Activated effector memory CD4-positive, alpha-beta T cell treated with anti-CD3 and anti-CD28 coated beads, Interleukin-2, amount 50 U/mL, for 16 hours (primary cell): ENCODE measurements at places on chromosomes 3 and 15.

DNA sequence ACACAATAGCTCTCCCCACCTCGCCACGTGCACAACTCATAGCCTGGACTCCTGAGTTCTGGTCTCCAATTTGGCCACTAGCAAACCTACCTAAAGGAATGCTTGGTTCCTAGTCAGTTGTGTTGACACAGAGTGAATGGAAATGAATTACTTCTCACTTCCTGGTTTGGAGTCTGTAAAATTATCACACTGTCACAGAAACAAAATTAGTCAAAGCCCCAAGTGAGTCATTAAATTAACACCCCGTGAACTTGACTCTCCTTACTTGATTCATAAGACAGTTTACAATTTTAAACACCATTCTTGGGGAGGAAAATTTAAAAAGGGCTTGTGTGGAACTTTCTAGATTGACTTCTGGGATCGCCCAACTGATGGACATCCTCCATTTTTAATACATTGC is 276.2 kb upstream of the CTNNB1 start:
- DNase-seq = no peak

DNA sequence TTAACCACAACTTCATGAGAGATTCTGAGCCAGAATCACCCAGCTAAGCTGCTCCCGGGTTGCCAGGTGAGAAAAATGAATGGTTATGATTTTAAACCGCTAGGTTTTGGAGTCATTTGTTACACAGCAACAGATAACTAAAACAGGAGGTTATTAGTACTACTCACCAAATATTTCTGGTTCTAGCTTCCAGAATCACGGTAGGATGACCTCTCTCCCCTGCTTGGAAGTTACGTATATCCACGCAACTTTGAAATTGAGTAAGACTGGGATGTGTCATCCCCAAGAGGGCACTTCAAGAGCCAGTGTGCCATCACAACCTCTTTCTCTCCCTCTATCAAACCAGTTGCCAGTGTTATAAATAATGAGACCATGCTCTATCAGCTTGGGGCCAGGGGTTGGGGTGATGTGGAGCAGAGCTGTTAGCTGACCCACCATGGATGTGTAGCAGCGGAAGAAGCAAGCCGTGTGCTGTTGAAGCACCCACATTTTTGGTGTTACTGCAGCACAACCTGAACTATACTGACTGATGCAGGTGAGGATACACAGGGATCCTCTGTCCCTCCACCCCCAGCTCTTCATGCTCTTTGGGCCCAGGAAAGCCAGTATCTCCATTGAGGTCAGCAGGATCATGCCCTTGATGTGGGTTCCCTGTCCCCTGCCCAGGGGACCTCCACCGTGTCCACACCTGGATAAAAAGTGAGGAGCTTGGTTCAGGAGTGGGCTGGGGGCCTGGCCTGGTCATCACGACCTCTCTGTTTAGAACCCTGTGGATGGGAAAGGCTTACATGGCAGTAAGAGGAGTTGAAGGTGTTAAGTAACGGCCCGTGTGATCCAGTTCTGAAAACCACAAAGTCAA is 19.4 kb upstream of the ALDH1A3 start:
- DNase-seq = no peak

DNA sequence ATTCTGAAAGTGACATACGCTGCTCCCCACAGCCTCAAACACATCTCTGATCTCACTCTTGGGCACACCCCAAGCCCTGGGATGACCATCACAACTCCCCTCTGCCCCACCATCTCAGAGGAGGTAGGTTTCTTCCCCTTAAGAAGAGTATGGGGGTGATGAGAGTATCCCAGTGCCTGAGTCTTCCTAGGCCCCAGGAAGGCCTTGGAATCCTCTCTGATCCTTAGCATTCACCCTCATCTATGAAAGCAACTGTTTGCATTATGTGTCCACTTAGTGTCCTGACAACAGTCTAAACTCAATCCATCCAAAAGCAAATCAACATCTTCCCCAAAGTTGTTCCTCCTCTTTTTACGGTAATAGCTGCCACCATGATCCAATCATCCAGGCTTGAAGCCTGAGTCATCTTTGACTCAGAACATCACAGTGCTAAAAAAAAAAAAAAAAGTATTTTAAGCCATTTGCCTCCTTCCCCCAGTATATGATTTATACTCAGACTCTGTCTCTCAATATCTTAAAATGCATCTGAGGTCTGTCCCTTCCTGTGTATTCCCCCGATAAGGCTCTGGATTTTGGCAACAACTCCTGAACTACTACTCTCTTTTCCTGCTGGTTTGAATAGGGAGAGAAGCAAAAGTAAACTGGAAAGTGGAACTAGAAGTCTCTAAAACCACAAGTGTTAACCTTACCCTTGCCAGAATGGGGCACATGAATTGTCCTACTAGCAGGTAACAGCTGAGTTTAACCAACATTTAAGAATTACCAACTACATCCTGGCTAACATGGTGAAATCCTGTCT is 22.5 kb downstream of the POPDC2 start:
- DNase-seq = no peak

GRCh38 chr15:40796041-40796440 is 10.8 kb upstream of the ZFYVE19 start:
- no peak for DNase-seq

DNA sequence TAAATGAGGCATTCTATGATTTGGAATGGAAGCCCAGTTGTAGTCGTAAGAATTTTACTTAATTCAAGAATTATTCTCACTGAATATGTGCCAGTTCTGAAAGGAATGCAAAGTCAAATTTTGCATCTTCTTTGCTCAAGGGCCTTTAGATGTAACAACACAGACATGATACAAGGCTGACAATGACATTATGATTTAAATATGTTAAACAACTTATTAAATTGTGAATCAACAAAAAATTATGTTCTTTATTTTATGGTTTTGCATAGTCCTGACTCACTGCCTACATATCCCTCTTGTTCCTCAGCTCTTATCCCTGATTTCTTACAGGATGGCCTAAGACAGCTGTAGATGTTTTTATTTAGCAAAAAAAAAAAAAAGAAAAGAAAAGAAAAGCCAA is 170.9 kb upstream of the NR2E3 start:
- DNase-seq = no peak

- DNase-seq = no peak
These were observed 224.1 kb upstream of the TRIM42 start for GRCh38 chr3:140453750-140454149.

DNA sequence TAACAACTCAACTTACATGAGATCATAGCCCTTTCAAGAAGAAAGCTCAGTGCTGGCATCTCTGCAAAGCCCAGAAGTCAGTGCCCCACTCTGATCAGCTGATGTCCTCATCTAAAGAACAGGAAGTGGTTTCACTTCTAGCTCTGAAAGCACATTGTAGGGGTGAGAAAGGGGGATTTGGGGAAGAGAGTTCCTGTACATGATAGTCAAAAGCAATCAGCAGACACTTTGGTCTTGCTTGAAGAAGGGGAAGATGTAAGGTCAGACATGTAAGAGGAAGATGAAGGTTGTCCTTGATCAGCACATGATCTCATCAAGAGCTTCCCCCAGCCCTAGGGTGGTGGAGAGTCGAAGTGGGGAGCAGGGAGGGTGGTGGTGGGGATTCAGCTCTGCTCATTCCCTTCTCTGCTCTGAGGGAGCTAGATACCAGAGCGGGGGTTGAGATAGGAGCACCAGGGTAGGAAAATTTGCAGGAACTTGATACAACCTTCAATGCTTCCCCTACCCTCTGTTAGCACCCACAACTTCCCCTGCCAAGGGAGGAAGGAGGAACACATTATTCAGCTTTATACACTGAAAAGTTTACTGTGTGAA is 76.4 kb upstream of the ETV5 start:
- DNase-seq = no peak

DNA sequence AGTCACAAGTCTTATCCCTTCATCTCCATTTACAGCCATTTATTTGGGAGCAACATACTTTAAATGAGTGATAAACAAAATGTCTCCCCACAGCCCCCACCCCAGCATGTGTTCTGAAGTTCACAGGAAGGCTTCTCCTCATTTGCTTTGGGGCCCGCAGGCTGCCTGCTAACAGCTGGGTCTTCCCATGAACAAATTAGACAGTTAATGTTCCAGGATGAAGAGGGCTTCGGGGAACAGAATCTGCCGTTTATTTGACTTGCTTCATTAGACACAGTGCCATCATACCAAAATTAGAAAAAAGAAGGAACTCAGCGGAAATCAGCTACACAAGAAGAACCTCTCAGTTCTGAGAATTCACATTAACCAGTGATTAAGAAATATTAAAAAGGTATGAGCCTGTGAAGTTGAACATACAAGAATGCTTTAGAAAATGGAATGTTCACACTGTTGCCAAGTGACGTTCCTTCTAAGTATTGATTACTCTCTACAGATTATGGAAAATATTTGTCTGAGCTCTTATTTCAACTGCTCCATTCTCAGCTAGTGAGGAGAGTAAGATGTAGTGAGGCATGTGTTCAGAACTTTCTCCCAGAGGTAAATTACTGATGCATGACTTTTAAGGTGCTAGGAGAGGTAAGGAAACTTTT is 107.5 kb upstream of the THBS1 start:
- no peak for DNase-seq

- no peak for DNase-seq
These were observed 262.0 kb downstream of the SHOX2 start for GRCh38 chr3:157844216-157844615.

- no peak for DNase-seq
These were observed 255.8 kb downstream of the MEIS2 start for GRCh38 chr15:36844534-36844998.

DNA sequence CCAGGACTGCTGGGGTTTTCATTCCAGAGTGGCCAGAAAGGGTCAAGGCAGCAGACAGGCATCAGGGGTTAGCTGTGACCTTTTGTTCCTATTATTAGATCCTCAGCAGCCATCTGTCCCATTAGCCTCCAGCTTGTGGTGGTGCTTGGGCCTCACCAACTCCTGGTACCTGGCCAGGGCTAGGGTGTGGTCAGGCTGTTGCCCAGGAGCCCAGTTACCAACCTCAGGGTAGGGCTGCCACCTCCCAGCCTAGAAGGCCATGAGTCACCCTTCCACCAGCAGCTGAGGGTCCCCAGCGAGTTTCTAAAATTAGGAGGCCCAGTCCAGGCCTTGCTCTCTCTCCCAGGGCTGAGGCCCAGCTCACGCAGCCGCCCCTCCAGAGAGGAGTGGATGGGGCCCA is 12.2 kb downstream of the TMEM43 start:
- DNase-seq = peak; percentile 43

DNA sequence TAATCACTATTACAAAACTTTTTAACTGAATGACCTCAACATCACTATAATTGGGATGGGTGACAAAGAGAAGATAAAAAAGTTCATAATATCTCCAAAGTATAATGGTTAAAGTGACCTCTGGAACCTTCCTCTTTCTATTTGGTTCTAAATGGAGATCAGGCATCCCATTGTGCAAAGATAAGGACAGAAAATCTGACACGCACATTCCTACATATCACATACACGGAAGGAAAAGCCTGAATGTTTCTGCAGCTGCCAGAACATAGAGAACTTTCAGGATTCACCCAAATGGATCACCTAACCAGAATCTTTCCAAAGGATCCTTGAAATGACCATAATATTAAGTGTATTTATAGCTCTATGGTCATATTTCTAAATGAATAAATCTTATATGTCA is 128.2 kb downstream of the TFDP2 start:
- no peak for DNase-seq

DNA sequence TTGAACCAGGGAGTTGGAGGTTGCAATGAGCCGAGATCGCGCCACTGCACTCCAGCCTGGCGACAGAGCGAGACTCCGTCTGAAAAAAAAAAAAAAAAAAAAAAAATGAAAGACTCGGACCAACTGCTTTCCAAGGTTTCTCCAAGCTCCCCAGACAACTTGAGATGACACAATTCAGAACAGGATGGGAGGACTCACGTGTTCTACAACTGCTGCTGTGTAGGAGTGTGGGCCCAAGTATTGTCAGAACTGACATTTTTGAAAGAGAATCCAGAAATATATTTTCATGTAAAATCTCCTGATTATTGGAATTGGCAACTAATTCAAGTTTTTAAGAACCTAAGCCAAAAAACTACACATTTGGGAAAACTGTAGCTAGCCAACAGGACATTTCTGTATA is 109.5 kb upstream of the ETV5 start:
- DNase-seq = no peak

- no peak for DNase-seq
These were observed 325.4 kb downstream of the UACA start for GRCh38 chr15:70437882-70438451.

GRCh38 chr3:176765382-176765900 is 431.8 kb downstream of the TBL1XR1 start:
- DNase-seq = no peak

GRCh38 chr3:169914321-169914720 is 2.9 kb downstream of the SAMD7 start:
- no peak for DNase-seq

- no peak for DNase-seq
These were observed 31.1 kb downstream of the CYP11A1 start for GRCh38 chr15:74336061-74337005.

- no peak for DNase-seq
These were observed 34.9 kb upstream of the SNRPA1 start for GRCh38 chr15:101329867-101330380.

GRCh38 chr15:38242055-38242454 is 10.6 kb upstream of the SPRED1 start:
- DNase-seq = no peak

- DNase-seq = no peak
These were observed 211.7 kb downstream of the ZIC1 start for GRCh38 chr3:147620906-147621305.

- no peak for DNase-seq
These were observed 11.6 kb upstream of the EPHB3 start for GRCh38 chr3:184549796-184550577.

- no peak for DNase-seq
These were observed 32.1 kb upstream of the TJP1 start for GRCh38 chr15:29854413-29854812.

- no peak for DNase-seq
These were observed 349 bp downstream of the PLXNA1 start for GRCh38 chr3:126983276-126983652.

DNA sequence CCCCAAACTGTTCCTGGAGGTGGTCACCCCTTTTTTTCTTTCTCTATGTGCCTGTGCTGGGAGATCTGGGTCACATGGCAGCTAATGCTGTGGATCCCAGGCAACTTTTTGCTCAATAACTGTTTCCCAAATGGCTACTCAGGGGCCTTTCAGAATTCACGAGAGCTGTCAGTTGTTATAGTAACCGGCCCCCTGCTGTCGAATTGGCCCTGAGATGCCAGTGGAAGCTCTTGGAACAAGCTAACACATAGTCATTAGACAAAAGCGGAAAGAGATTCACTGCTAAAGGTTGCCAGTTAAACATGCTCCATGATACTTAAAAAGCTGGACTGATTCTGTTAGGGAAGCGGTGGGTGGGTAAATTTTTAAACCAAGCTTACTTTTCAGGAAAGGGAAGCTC is 144.1 kb downstream of the FEZF2 start:
- no peak for DNase-seq

DNA sequence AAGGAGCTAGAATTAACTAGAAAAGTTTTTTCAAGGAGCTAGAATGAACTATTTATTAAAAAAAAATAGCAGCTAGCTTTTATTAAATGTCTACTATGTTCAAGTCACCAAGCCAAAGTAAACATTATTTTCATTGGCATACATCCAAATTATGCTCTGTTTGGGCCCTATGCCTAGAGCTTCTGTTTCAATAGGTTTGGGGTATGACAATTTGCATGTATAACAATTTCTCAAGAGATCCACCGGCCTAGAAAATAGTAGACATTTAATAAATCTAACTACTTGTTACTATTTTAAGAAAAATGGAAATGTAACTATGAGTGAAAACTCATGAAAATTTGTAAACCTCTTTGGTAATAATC is 8.0 kb downstream of the GABRR3 start:
- no peak for DNase-seq
